ENCODE measurements at places on chromosomes 12 and 14.

DNA sequence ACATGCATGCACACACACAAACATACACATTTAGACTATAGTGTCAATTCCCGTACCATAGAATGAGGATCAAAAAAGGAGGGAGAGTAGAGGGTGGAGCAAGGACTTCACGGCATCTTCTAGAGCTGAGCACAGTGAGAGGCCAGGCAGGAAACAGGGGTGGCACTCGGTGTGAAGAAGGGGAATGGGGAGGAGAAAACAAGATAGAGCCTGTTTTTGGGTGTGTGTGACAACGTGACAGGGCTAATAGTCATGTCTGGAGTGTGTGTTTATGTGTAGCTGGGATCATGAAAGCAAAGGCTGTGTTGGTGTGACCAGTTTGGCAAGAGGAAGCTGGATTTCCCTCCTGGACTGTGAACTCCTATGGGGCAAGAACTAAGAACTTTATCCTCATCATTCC, 9.9 kb upstream of the ACVR1B start:
- no peak for DNase-seq

DNA sequence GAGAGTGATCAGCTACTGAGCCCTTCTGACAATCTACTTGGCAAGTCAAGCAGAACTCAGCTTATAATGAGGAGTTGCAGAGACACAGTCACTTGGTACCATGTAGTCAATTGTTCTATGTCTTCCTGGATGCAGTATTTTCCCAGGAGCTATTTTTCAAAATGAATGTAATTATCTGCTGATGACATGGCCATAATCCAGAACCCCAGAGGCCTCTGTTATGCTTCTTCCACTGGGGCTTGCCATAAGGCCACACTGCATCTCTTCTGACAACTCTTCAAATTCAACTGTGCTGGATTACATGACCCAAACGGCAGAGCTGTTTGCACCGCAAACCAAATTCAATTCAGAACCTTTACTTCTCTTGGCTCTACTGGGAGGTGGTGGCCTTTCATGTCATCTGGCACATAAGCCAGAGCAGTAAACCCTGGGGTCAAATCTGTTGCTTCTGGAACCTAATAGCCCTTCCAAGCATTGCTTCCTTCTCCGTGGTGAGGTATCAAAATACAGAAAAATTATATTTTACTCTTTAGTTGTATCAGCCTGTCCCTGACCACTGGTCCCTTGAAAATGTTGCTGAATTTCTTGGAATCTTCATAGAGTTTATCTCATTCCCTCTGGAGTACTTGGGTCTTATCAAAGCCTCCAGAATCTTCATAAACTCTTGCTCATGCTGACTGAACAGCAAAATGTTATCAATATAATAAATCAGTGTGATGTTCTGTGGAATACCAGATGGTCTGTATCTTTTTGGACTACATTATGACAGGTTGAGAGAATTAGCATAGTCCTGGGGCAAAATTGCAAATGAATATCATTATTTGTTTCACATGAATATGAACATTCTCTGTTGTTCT, 79.4 kb upstream of the DCN start:
- DNase-seq = no peak

DNA sequence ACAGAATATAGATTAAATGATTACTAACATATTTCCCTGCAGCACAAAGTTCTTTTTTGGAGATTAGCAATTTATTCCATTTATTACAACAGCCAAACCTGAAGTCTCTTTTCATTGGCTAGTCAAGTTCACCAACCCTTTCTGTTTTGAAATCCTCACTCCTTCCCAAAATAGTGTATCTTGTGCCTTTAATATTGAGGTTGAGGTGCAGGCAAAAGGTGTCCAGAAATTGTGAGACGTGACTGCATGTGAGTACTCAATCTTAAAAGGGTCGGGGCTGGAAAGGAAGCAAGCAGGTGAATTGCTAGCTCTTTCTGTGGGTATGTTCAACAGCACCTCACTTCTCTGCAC, 11.1 kb upstream of the FOXN3 start:
- no peak for DNase-seq

DNA sequence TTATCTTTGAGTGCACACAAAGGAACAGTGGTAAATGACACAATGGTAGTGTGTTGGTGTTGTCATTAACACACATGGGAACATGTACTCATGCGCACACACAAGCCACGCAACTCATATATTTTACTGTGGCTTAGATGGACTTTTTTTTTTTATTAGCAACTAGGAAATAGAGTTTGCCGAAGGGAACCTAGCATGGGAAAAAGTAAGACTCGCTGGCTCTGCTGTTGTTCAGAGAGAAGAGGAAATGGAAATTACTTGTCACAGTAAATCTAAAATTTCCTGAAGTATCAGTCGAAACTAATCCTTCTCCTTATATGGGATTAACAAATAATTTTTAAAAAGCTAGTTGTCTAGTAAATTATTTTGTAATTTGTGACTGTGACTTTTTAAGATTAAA, 33.7 kb upstream of the IL22 start:
- DNase-seq = no peak

DNA sequence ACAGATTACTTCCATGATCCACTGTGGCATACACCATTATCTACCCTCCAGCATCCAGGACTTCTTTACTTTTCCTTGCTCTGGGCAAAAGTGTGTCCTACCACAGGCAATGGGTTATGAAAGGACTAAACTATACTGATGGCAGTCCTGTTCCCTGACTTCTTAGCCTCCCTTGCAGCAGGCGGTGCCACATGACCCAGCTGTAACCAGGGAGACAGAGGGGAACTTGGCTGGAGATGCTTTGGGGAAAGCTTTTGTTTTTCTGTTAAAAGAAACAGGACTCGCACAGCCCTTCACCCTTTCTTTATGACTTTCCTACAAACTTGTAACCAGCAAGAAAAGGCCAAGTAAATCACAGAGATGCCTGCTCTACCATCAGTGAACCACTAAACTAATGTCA, 394.4 kb downstream of the PCNX1 start:
- no peak for DNase-seq
